ENCODE measurements at places on chromosomes 1 and 21.

DNA sequence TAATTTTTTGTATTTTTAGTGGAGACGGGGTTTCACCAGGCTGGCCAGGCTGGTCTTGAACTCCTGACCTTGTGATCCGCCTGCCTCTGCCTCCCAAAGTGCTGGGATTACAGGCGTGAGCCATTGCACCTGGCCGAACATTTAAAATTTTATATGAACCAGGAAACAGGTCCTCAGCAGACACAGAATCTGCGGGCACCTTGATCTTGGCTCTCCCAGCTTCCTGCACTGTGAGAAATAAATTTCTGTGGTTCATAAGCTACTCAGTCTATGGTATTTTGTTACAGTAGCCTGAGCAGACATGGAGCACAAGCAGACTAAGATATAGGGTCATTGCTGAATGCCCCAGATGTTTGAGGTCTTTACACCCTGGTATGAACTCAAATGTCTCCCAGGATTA, 23.6 kb upstream of the CTH start:
- no peak for DNase-seq

GRCh38 chr1:202831906-202832305, 21.2 kb downstream of the PCAT6 start:
- no peak for DNase-seq

DNA sequence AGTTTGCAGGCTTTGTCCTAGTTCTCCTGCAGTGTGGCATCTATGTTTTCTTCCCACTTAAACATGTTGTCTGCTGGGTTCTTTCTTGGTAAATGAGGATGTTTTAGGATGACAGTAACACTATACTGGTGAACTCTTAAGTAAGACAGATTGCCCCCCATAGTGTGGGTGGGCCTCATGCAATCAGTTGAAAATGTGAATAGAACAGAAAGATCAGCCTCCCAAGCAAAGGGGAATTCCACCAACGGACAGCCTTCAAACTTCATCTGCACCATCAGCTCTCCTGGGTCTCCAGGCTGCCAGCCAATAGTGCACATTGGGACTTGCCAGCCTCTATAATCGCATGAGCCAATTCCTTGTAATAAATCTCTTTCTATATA, 10.7 kb upstream of the TARBP1 start:
- DNase-seq: no peak

GRCh38 chr21:33058527-33058926, 11.4 kb upstream of the OLIG1 start:
- no peak for DNase-seq

DNA sequence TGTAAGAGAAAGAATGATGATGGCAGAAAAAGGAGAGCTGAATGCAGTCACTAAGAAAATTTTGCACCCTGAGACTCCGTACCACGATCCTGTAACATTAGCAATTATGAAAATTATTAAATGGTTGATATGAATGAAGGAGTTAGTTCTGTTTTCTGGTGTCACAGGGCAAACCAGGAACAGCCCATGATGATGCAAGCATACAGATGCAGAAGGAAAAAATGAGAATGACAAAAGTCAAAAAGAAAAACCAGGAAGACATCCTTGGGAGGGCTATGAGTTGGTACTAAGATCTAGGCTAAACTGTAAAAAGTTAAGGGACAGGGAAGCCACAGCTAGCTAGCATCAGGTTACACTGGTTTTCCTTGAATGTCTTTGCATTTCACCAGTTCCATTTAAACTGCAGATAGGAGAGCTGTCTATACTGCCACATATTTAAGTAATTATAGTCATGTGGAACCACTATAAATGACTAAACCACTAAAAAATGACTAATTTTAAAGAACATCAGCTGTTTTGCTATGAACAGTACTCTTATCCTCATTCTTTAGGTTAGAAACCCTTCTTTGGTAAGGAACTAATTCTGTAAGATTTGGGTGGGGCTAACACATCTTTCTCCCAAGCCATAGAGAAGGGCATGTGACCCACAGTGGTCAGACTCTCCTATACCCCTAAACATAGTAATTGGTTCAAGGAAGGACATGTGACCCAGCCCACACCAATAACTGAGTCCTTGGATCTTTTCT, 11.4 kb downstream of the DOCK7 start:
- no peak for DNase-seq

DNA sequence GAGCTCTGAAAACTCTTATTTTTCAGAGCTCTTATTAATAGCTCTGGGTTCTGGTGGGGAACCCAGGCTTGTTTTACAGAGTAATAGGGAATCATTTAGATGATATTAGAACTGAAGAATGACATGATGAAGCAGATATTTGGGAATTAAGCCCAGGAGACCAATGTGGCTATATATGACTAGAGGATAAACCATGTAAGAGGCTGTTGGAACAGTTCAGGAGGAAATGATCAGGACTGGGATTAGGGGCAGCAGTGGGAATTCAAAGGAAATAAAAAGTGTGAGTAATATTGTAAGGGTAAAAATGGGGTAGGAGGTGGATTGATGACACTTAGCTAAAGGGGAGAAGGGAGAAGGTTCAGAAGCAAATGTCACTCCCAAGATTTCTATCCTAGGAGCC, 58.6 kb downstream of the GIPC2 start:
- no peak for DNase-seq

- no peak for DNase-seq
Measured at GRCh38 chr1:235006816-235007215, 121.8 kb downstream of the TOMM20 start.

- DNase-seq: no peak
Measured at GRCh38 chr1:170698301-170699275, 34.7 kb downstream of the PRRX1 start.

GRCh38 chr1:93205892-93206566, 25.5 kb downstream of the CCDC18 start:
- DNase-seq: no peak

Data from T-helper 22 cell (primary cell).